GM12892 (cell line): ENCODE measurements at places on chromosomes 1 and 21.

- DNase-seq, result no peak
These were observed 18.8 kb downstream of the USP25 start for GRCh38 chr21:15748586-15748985.

DNA sequence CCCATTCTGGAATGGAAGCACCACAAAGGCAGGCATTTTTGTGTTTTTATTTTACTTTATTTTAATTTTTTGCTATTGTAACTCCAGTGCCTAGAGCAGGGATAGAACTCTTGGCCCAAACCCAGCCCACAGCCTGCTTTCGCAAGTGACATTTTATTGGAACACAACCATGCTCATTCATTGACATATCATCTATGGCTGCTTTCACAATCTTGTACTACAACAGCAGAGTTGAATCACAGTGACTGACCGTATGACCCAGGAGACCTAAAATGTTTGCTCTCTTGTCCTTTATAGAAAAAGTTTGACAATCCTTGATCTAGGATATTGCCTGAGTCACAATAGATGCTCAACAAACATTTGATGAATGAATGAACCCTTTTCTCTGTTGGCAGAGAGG is 83.9 kb upstream of the ATP1A1 start:
- DNase-seq, result no peak

DNA sequence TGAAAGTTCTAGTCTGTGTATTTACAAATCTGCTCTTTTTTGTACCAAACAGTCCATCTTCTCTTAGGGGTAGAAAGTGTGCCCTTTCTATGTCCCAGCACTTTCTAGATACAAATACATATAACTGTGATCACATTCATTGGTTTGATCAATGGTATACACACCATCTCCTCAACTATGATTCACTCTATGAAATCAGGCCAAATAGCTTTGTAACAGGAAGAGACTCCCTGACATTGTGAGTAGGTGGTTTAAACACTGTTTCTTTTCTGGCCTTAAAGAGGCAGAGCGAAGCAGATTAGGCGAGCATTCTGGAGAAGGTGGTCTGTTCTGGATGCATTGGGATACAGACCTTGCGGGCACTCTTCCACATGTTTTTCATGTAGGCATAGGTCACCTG is 39.3 kb upstream of the EXOSC10 start:
- no peak for DNase-seq

DNA sequence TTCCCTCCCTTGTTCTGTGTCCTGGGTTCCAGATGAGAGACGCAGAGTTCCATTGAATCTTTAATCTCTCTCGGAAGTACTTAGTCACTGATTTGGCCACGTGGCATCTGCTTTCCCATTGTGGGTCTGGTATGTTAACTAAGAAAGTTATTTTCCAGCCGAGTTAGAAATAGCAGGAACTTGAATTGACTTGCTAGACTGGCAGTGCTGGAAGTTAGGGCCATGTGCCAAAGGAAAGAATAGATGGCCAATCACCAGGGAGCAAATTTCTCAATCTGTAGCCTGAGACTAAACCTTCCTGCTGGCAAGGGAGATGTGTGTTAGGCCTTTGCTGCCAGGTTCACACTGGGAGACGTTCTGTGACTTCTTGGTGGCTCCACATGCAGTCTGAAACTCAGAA is 24.2 kb upstream of the SLFNL1 start:
- no peak for DNase-seq

DNA sequence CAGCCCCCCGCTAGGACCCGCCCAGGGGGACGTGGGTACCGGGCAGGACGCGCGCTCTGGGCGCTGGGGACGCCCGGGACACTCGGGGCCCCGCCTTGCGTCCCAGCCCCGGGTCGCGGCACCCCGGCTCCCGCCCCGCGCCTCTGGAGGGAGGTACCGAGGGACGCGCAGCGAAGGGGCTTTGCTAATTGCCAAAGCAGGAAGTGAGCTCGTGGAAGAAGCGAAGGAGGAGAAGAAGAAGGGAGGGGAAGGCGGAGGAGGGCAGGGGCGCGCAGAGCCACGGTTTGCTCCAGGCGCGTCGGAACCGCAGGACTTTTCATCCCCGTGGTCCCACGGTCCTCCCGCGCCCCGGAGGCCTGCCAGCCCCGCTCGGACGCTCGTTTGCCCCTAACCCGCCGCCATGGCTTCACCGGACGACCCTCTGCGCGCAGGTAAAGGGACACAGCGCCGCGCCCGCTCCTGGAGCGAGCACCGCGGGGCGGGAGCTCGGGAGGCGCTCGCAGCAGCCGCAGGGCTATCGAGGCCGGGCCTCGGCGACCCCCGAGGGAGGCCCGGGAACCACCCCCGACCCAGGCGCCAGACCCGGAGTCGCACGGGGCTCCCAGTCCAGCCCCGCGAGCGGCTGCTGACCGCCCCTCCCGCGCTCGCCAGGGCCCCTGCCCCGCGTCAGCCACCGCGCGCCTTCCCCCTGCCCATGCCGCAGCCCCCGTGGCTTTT is 1.3 kb downstream of the EDARADD start:
- peak; percentile 53 for DNase-seq
